ENCODE measurements at places on chromosomes 5 and 9.

- no peak for DNase-seq
These were observed 8.4 kb downstream of the SH2D3C start for GRCh38 chr9:127769929-127770582.

- DNase-seq: no peak
These were observed 251.1 kb downstream of the BNC2 start for GRCh38 chr9:16619402-16619801.

- DNase-seq: no peak
These were observed 23.4 kb upstream of the LECT2 start for GRCh38 chr5:135978212-135978631.

GRCh38 chr9:26264709-26265601 lies 586.7 kb upstream of the TUSC1 start:
- DNase-seq: peak; percentile 83

- DNase-seq: peak; percentile 77
These were observed 1306.5 kb upstream of the CDH9 start for GRCh38 chr5:28344836-28345433.

DNA sequence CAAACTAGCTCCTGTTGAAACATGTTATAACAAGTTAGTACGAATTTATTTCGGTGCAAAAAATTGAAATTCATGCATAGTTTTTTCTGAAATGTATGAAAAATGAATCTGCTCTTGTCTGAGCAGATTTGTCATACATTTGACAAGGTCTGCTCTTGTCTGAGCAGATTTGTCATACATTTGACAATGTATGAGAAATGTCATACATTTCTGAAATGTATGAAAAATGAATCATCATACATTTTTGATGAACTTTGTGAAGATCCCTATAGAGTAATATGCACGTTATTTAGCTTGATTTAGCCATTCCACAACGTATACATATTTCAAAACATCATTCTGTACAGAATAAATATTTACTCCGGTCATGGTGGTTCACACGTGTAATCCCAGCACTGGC lies 85.9 kb upstream of the PARP8 start:
- no peak for DNase-seq

DNA sequence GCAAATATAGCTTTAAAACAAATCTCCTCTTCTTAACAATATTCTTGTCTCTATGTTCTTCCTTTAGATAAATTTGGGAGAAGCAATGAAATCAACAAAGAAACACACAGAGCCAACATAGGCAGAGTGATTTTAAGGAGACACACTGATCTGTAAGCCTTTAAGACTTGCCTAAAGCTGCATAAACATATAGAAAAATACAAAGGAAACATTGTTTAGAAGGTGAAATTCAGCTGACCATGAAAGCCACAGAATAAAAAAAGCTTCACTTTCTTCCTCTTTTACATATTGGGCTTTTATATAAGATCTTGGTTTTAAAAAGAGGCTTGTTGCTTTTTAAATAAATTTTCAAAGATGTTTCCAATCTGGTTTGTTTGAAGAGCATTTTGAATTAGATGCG lies 1277.5 kb downstream of the EFNA5 start:
- no peak for DNase-seq

DNA sequence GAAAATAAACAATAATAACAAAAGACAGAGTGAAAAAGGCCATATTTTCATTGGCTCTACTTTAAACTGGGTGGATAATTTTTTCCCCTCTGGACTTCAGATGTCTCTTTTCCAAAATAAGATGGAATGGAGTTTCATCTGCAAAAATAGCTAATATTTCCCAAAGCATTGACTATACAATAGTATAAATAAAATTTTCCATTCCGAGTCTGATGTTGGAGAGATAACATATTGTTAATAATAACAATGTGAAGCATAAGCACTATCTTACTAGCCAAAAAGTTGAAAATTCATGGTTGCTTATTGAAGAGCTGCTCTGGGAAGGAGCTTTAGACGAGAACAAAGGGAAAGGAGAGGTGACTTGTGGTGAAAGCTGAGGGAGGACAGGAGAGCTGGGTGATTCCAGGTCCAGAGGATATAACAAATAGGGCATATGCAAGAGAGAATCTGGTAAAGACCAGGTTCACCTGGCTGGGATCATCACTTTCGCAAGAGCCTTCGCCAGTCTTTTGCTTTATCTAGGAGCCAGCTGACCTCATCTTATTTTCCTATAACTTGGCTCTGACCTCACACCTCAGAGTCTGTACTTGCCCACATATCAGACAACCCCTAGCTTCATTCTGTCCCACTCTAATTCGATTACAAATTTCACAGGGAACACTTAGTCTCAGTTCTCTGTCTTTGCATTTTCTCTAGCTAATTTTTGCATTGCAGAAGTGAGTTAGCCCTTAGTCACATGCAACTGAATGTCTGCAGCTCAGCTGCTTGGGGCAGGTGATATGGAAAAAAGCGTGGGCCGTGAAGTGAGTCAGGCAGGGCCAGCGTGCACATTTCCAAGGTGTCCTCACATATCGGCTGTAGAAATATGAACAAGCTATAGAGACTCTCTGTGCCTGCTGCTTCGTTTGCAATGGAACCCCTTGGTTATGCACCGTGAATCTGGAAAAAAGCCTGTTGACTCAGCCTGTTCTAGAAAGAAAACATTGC lies 7.6 kb upstream of the ZNF474 start:
- peak; percentile 60 for DNase-seq

- no peak for DNase-seq
These were observed 103.3 kb downstream of the ZNF354C start for GRCh38 chr5:179163236-179164155.

- peak; percentile 49 for DNase-seq
These were observed 124.1 kb downstream of the PRDM9 start for GRCh38 chr5:23631302-23632045.

DNA sequence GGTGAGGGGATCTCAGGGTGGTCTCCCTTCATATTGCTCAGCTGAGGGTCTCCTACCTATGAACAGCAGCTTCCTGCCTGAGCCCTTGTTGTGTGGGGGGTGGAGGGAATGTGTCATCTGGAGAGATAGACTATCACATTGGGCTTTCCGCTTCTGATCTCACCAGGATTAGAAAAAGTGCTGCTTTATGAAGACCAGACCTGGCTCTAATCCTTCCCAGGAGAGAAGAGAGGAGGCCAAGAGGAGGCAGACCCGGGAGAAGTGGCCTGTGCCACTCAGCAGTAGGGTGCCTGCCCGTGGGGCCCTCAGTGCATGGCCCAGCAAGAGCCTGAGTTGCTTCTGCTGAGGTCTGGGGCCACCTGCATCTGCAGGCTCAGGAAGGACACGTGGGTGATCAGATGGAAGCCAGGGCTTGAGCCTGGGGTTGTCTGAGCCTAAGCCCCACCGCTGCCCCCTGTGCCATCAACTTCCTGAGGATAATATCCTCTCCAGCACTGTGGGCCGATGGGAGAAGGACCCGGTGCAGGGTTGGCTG lies 22.1 kb upstream of the COL5A1 start:
- no peak for DNase-seq

DNA sequence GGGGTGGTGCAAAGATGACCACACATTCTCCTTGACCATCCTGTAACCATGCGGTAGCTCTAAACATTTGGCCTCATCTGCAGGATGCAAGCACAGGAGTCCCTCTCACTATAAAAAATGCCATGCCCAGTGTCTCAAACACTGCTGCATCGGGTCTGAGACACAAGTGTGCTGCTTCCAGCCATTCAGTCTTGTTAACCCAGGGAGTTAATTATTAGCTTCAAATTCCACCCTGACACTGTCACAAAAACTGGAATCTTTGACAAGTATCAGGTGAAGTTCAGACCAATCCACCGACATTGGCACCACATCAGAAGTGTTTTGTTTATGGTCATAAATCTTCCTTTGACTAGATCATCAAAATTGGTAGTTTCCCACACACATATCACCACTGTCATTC lies 119.1 kb upstream of the RASEF start:
- DNase-seq: no peak

DNA sequence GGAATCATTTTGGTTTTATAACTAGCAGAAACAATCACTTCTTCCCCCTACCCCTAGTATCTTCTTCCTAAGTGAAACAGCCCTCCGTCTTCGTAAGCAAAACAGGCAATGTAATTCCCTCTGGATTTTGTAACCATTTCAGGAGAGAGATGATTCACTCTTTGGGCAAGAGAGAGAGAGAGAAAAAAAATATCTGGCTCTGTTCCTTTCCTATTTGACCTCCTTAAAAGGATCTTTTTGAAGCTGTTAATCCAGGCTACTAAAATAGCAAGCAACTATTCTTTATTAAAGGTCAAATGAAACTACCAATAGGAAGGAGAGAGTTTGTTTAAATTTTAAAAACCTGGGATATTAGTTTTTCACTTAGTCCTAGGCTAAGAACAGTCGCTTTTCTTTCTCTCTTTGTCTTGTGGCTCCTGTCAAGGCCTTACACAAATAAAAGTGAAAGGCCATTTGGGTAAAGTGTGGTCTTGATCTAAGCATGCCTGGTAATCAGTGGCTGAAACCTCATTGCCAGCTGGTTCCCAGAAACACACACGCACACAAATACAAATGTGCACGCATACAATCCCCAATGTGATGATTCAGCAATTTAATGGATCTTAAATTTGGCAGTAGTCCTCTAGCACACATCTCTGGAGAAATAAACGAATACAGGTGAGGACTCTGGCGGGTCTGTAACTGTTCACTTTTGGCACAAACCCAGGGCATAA lies 70.2 kb downstream of the PRUNE2 start:
- DNase-seq: peak; percentile 62

DNA sequence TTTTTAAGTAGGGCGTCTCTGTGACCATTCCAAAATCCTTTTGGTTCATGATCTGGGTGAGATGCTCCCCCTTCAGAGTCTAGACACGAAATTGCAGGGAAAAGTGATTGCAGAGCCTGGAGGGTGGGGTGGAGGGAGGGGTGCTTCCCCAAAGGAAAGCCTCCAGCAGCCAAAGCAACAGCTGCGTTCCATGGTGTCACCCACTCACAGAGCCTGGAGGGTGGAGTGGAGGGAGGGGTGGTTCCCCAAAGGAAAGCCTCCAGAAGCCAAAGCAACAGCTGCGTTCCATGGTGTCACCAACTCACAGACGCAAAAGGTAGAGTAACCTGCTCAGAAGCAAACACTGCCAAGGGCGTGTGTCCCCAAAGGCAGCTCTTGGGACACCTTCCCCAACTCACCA lies 22.6 kb downstream of the SLC6A18 start:
- DNase-seq: no peak

- no peak for DNase-seq
These were observed 2.0 kb downstream of the RGMB start for GRCh38 chr5:98775246-98776065.

DNA sequence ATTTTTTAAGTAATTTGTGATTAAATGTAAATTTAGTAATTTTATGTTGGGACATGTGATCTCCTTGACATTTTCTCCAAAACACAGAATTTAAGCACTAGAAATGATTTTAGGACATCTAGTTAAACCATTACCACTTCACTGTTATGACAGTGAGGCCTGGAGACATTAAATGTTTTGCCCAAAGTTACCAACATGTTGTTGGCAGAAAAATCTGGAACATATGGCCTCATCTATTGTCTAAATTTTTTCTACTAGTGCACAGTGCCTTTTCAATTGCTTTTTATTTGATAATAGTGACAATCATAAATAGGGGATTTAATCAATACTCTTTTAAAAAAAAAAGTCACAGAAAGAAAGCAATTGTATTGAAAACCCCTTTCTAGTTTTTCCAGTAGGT lies 45.6 kb downstream of the PIK3R1 start:
- DNase-seq: no peak

DNA sequence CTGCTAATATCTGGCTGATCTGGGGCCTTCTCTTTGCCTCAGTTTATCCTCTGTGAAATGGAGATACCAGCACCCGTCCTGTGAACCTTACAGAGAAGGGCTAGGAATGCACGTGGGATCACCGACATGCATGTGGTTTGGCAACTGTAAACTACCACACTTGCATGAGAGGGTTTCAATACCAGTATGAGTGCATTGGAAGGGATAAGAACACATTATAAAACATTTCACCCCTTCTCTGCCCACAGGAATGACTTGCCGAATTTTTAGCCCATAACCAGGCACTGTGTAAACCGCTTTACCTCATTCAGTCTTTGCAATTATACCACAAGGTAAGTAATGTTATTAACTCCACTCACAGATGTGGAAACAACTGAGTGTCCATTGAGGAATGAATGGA lies 8.9 kb upstream of the RAB14 start:
- no peak for DNase-seq
